Epithelial cell of proximal tubule (primary cell): ENCODE measurements at places on chromosomes 2 and 18.

- DNase-seq: no peak
Measured at GRCh38 chr2:41668529-41668928, 379.3 kb upstream of the PKDCC start.

GRCh38 chr2:10431797-10432196 lies 16.3 kb downstream of the ODC1 start:
- no peak for DNase-seq

DNA sequence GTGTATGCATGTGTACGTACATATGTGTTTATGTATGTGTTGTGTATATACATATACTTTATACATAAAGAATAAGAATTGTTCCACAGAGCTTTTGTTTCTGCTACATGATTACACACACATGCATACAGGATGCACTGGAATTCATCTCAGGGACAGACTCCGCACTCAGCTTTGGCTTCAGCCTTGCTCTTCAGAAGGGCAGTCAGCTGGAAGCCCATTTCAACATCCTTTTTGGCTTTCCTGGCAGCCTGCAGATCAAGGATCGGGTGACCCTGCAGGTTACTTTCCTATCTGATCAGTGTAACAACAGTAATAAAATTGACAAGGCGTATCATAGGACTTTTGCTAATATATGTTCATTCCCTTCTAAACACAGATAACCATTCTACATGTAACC lies 144.1 kb upstream of the COPS8 start:
- DNase-seq: no peak

DNA sequence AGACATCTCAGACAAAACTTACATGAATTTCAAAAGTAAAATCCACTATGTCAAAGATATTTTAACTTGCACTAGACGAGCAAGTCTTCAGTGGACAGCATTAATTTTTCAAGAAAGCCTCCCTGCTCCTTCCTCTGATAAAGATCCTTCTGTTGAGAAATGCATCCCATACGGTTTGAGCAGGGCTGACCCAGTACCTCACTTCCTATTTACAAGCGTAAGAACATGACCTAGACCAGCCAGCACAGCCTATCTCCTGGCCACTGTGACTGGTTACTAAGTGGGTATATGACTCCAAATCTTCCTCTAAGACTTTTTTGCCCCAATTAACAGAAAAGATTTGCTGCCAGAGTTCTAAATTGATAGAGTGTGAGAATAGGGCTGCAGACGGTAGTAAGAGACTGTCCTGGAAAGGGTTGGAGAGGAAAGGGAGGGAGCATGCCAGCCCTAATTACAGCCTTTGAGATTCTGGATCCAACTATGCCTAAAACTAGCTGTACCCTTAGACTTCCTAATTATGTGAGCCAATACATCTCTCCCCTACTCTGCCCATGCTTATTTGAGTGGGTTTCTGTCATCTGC lies 108.4 kb downstream of the PRELID3A start:
- no peak for DNase-seq

DNA sequence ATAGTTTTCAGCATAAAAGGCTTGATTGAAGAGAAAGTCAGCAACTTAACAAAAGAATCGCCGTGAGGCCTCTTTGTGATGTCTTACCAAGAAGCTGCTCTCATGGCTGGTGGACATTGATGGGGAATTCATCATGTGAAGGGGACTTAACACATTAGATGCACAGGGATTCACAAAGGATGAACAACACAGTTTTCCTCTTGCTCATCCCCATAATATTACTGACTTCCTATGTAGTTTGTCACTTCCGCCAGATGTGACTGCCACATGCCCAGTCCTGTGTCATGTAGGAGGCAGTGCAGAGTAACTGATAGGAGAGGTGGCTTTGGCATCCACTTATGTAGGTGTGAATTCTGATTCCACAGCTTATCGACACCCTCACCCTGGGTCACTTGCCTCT lies 232.6 kb upstream of the LYPD1 start:
- no peak for DNase-seq

DNA sequence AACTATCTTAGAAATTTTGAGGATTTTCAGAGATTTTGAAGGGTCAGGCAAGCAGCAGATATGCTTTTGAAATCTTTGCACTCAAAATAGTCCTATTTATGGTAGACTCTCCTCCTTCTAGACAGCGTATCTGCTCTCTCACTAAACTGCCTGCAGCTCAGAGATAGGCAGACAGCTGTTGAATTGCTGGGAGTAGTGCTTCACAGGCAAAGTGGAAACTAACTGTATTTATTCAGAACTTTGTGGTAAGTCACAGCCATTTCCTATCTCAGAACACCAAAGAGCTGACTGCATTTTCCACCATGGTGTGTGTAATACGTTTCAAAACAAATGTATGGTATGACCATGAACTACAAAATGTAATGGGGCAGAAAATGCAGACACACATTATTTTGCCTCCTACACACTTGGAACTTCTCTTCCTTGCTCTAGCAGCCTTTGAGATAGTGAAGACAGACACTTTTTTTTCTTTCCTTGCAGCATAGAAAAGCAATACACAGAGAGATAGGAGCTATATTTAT lies 352.4 kb downstream of the LRP1B start:
- DNase-seq: no peak

DNA sequence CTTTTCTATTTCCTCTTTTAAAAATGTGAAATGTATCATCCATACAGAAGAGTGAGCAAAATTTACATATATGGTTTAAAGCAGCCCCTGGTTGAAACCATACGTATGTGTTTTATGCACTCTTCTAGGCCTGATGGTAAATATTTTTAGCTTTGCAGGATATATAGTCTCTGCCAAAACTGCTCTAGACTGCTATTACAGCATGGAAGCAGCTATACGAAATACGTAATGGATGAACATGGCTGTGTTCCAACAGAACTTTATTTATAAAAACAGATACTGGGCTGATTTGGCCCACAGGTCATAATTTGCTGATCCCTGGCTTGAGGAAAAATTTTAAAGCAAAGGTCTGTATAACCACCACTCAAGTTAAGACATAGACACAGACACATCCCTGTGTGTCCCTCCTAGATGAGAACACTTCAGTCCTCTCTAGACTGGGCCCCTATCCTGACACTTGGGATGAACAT lies 42.5 kb upstream of the ATP8B1 start:
- DNase-seq: no peak

DNA sequence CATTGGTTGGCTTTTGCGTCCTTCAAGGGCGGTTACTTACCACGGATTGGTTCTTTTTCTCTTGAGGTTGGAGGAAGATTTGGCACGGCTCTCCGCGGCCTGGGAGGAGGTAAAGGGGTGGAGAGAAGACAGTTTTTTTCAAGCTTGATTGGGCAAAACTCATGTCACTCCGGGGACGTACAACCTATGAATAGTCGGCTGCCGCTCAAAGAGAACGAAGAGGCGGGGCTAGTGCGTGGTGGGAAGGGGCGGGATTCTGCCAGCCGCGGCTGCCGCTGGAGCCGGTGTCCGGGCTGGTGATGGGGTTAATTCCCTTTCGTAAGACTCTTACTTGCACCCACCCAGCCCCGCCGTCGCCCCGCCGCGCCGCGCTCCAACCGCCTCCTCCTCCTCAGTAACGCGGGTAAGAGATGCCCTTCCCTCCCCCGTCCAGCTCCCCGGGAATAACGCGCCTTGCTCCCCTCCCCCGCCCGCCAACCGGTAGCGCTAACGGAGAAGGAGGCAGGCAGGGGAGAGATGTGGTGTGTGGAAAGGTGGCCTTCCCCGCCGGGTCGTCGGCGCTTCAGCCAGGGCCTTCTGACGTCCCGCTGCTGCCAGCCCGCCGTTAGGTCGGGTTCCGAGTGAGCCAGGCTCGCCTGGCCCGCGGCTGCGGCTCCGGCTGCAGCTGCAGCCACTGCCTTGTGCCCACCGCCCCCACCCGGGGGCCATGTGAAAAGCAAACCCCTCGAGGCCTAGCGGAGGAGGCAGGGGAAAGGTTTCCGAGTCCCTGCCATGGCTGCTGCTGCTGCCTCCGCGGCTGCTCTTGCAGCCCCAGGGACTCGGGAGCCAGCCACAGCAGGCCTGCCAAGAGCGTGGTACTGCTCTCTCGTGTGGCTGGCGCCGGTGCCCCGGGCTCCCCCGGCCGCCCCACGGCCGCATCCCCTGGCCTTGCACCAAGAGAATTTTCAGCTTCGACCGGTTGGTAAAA lies at the start of gene R3HDM1:
R3HDM1 (plus strand) TSS at position 254 of the 967 bp plus-strand sequence. CDS start 73,362 bp downstream, outside the sequence.
- peak; percentile 99 for DNase-seq

GRCh38 chr18:13036622-13037320 lies 45.6 kb downstream of the CEP192 start:
- no peak for DNase-seq

GRCh38 chr2:54634564-54635511 lies 88.6 kb upstream of the EML6 start:
- DNase-seq: peak; percentile 89

GRCh38 chr2:60474301-60474700 lies 79.2 kb downstream of the BCL11A start:
- DNase-seq: no peak

GRCh38 chr18:28863396-28863795 lies 686.5 kb upstream of the CDH2 start:
- DNase-seq: no peak

GRCh38 chr2:17790536-17790935 lies 25.7 kb upstream of the MSGN1 start:
- no peak for DNase-seq

DNA sequence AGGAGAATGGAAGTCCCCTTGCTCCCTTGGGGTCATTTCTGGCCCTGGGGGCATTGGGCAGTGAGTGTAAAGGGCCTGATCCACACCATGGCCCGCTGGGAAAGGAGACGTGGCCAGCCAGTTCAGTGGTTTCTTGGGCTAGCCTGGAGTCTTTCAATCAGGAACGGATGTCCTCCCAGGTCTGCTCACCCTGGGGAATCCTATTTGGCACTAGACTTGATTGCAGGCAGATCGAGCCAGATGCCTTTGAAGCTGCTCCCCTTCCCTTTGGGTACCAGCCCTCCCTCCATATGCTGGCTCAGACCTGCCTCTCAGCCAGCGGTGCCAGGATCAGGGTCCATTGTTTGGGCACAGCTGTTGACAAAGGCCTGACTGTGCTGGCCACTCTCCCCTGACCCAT lies 11.0 kb downstream of the FBLN7 start:
- DNase-seq: no peak

DNA sequence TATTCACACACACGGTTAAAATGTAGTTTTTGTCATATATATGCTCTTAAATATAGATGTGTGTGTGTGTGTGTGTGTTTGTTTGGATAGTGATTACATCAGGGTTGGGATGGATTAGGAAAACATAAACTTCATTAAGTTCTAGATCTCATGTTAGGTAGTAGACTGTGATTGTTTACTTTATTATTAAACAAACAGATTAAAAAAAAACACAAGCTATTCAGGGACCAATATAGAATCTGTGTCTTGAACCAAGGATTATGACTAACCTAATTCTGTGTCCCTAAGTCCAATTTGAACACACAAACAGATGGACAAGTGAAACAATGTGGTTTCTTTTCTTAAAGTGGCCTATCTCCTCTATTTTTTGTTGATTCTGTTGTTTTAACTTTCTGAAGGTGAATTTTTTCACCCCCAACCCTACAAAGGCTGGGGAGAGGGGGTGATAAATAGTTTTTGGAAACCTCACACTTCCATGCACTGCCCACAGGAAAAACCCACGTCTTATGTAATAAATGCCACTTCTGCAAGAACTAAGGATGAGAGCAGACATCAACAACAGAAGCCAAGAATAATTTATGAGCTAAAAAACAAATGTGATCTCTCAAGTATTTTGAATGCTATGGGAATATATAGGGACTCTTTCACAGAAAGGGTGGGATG lies 40.7 kb downstream of the IL1R2 start:
- no peak for DNase-seq

- DNase-seq: peak; percentile 13
Measured at GRCh38 chr2:68715353-68716041, 19.1 kb upstream of the ARHGAP25 start.

DNA sequence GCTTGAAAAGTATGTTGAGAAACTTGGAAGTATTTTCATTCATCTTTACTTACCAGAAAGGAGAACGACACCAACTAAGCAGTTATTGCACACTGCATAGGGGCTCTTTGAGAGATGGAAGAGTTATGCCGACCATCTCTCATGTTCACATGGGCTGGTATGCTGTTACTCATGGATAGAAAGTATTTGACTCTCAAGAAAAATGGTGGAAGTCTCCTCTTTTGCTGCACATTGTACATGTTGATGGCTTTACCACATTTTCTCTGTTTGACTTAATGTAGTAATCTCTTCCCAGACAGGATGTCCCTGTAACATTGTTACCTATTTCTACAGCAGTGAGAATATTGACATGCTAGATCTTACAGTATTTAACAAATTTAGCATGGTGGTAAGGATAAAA lies 23.2 kb downstream of the CAB39 start:
- DNase-seq: no peak

DNA sequence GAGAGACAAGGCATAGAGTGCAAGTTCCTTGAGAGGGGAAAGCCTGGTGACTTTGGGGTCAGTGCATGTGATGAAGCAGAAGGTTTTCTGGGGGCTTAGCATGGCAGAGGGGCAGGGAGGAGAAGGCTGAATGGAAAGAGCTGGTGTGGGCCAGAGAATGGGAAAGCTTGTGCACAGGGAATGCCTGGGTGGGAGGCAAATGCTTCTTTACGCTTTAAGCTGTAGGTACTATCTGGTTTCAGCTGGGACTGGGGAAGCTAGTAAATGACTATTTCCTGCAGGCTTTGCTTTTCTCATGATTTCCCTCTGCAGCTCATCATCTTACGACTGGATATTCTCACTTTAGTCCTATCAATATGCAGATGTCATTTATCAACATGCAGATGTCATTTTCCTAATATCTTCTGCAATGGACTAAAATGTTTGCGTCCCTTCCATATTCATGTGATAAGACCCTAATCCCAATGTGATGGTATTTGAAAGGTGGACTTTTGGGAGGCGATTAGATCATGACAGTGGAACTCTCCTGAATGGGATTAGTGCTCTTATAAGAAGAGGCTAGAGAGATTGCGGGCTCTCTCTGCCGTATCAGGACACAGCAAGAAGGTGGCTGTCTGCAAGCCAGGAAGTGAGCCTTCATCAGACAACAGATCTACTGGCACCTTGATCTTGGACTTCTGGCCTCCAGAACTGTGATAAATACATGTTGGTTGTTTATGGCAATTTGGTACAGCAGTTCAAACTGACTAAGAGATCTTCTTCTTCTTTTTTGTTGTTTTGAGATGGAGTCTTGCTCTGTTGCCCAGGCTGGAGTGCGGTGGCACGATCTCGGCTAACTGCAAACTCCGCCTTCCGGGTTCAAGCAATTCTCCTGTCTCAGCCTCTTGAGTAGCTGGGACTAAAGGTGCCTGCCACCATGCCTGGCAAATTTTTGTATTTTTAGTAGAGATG lies 50.1 kb downstream of the MYCN start:
- no peak for DNase-seq

- DNase-seq: no peak
Measured at GRCh38 chr2:24826773-24827145, 33.5 kb downstream of the CENPO start.

DNA sequence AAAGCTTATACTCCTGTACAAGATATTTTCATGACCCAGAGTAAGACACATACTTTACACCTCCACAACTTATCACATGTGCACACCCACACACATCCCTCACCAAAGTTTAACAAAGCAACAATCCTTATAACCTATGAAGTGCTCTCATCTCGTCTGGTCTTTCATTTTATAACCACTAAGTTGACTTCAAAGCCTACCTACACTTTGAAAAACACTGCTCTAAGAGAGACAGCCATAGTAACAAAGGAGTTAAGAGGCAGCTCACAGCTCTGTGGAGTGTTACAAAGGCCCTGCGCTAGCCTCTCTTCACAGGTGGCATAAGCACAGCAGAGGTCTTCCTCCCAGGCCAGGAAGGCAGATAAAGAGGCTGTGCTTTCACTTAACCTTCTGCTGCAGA lies 69.7 kb upstream of the TMEM200C start:
- no peak for DNase-seq
